Stimulated activated CD4-positive, alpha-beta T cell treated with anti-CD3 and anti-CD28 coated beads, TNF-alpha, amount 100 ng/mL, for 1 hour (primary cell): ENCODE measurements at places on chromosomes 2 and 18.

- DNase-seq: no peak
Measured at GRCh38 chr2:98909317-98910211, 26.5 kb downstream of the CRACDL start.

- no peak for DNase-seq
Measured at GRCh38 chr2:168234407-168235085, 12.8 kb downstream of the STK39 start.

DNA sequence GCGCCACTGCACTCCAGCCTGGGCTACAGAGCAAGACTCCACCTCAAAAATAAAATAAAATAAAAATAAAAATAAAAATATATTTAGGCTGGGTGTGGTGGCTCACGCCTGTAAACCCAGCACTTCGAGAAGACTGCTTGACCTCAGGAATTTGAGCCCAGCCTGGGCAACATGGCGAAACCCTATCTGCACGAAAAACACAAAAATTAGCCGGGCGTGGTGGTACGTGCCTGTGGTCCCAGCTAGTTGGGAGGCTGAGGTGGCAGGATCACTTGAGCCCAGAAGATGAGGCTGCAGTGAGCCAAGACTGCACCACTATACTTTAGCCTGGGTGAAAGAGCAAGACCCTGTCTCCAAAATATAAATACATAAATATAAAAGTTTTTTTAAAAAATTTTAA, 6.4 kb downstream of the RTN4 start:
- no peak for DNase-seq

DNA sequence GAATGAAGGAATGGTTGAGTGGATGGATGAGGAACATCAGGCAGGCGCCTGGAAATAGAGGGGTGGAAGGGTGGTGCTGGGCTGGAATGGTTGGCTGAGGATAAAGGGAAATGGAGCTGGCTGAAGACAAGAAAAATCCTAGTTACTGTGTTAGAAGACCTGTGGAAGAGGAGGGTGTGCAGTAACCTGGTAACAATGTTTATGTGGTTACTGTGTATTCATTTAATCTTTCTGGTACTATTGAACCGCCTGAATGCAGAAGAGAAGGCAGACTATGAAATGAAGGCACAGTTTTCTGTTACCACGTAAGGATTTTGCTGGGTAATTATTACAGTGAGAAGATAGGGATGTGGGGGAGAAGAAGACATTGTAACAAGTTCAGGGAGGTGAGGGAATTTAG, 110.3 kb upstream of the MGAT5 start:
- no peak for DNase-seq

DNA sequence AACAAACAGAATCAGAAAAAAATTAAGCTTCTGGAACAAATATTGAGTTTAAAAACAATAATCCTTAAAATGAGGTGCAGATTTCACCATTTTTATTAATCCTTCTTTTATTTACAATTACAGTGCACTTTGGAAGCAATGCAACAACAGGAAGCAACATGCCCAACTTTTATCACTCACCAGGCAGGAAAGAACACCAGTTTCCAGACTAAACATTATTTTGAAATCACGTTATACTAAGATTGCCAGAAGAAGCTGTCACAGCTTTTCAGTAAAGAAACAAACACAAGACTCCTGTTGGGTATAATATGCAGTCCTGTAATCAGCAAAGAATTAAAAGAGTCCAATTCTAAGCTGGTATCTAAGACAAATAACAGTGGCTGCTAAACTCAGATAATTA, 137.9 kb upstream of the ZC3H15 start:
- no peak for DNase-seq

DNA sequence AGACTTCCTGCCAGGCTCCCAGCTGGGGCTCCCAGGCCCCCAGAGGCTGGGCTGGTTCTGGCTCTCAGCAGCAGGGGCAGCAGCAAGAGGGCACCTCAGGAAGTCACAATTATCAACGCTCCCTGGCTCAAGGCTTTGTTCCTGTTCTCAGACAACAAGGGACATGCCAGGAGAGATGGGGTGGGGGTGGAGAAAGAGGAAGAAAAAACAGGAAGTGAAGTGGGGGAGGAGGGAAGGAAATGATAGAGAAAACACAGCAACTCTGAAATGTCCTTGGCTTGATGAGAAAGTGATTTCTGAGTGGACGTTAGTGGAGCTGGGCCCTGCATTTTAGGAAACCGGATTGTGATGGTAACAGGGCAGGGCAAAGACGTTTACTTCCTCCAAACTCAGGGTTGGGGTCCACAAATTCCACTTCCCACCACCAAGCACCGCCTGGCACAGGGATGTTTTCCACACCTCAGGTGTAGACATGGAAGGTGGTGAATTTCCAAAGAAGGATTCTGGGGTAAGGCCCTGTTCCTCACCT, 40.4 kb downstream of the CYRIA start:
- no peak for DNase-seq

DNA sequence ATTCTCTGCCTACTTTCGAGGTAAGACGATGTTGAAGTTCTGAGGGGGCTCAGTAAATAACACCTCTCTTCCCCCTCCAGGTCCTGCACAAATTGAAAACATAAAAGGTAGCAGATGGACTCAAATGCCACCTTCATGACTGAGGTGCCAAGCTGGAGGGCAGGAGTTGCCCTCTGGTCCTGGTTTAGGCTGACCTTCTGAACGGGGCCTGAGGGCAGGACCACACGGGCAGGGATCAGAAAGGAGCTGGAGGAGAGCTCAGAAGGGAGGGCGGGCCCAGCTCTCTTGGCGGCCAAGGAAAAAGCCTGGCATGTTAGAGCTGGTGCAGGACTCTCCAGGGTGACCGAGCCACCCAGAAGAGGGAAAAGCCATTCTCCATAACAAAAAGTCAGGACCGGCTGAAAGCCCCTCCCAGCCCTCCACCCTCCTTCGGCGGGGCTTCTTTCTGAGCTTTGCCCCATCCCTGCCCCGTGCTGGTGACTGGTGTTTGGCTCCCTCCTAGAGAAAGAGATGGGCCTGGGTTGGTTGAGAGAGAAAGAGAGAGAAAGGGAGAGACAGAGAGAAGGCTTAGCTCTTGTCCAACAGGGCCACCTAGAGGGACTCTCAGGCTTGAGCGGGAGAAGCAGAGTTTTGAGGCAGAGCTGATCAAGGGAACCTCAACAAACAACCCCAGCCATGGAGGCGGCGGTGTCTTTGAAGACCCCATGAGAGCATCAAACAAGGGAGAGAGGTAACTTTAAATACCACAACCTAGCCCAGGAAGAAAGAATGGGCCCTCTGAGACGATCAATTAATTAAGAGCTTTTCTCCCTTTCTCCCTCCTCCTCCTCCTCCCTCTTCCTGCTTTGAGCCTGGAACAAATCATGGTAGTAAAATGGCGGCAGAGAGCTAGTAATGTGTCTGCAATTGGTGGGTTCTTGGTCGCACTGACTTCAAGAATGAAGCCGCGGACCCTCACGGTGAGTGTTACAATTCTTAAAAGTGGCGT, 50.8 kb downstream of the WIPF1 start:
- DNase-seq: no peak

DNA sequence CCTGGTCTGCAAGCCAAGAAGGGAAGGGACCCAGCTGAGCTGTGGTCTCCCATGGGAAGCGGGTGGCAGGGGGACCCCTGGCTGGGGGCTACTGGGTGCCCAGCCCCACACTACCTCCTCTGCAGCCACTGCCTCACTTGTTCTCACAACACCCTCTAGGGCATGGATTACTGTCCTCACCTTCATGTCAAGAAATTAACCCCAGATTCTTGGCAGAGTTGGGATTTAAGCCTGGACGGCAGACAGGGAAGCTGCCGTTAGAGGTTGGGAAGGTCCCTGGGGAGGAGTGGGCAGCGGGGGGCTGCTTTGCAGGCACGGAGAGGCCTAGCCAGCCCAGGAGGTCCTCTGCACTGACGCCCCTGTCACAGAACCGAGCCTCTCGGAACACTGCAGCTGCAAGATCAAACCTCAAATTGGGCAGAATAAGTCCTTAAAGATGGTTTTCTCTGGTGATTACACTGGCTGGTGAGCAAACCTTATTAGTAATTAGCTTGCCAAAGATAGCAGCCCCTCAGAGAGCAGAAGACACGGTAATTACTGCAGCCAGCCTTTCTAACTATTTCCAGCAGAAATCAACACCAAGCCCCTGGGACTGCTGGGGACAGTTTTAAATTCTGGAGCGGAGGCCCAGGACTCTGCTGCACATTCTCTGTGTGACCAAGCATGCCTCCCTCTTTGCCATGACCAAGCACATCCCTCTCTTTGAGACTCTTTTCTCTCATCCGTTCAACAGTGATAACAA, 35.9 kb downstream of the KCNF1 start:
- no peak for DNase-seq

GRCh38 chr18:623761-624620, 27.2 kb downstream of the CLUL1 start:
- no peak for DNase-seq

GRCh38 chr2:40668425-40668824, 216.5 kb upstream of the SLC8A1 start:
- DNase-seq: no peak

DNA sequence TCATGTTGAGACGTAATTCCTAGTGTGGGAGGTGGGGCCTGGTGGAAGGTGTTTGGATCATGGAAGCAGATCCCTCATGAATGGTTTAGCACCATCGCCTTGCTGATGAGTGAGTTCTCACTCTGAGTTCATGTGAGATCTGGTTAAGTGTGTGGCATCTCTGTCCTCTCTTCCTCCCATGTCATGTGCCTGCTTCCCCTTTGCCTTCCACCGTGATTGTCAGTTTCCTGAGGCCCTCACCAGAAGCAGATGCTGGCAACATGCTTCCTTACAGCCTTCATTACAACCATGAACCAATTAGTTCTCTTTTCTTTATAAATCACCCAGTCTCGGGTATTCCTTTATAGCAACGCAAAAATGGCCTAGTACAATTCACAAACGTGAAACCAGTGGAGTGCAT, 14.6 kb upstream of the MCM6 start:
- DNase-seq: no peak

GRCh38 chr2:9549420-9549819, 6.2 kb downstream of the ADAM17 start:
- no peak for DNase-seq

- no peak for DNase-seq
Measured at GRCh38 chr2:56962673-56963072, 778.9 kb downstream of the CCDC85A start.

- peak; percentile 11 for DNase-seq
Measured at GRCh38 chr18:62715436-62715758, at the start of gene PHLPP1. Gene PHLPP1, plus strand, starts transcription at chr18:62715541. Its CDS starts 143 bp downstream, at chr18:62715684.

DNA sequence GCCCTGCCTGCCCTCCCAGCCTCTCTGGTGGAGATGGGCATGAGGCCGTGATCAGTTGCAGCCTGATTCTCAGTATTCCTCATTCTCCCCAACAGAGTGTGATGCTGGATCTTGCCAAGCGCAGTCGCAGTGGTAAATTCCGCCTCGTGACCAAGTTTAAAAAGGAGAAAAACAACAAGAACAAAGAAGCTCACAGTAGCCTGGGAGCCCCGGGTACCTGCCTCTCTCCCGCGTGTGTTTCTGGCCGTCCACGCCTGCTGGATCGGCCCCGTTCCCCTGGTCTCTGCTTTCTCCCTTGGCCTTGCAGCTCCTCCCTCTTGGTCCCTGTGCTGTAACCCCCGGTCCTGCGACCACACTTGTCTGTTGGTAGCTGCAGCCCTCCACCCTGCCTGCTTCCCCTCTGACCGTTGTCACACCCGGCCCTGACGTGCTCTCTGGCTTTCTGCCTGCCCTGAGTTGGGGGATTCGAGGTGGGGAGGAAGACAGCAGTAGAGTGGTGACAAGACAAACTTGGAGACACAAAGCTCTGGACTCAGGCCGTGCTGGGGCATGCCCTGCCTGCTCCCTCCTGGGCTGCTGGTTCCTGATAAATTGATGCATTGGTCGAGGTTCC, 99.5 kb downstream of the USP40 start:
- DNase-seq: no peak

DNA sequence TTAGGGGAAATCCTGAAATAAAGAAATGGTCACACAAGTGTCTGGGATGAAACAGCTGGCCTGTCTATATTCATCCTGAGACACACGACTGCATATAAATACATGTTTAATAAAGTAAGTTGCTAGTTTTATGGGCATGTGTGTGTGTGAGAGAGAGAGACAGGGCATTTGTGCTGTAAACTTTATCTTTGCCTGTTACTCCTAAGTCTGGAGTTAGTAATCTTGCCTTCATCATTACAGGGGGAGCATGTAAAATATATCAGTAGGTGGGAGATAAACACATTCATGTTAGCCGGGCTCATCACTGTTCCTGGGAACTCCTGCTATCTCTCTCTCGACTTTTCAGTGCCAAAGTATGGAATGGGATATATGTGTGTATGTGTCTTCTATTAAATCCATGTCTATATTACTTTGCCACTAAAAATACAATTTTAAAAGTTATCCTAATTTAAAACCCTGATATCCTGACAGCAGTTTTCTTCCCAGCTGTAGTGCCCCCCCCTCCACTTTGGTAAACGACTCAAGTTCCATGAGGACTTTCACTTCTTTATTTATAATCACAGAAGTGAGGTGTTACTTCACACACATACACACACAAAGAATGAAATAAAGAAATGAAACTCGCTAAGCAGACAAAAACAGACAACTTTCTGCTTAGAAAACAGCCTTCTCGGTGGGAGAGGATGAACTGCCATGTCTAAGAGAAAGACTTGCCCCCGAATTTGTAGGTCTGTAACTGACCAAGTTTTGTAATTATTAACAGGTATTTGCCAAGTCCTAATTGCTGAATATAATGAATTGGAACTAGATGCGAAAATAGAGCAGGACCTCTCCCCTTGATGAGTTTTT, 947 bp downstream of the ZEB2 start:
- no peak for DNase-seq

DNA sequence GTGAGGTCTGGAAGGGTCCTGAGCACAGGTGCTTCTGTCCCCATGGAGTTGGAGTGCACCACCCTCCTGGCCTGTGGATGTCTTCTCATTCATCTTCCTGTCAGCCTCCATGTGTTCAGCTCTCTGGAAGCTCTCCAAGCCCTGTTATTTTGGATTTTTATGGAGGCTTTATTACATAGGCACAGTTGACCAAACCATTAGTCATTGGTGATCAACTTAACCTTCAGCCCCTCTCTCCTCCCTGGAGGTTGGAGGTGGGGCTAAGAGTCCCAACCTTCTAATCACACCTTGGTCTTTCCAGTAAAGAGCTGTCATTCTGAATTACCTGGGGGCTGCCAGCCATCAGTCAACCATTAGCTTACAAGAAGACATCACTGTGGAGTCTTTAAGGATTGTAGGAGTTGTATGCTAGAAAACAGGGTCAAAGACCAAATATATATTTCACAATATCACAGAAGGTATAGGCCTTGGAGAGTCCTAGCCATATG, 7.5 kb upstream of the MCFD2 start:
- DNase-seq: no peak

- no peak for DNase-seq
Measured at GRCh38 chr2:69143748-69144360, 130.9 kb downstream of the ANTXR1 start.
